ENCODE measurements at places on chromosomes 2 and 18. TPM values are rescaled to one million over a fixed set of nuclear protein-coding genes. Genes with fewer than 3 reads are reported as not detected.

HOXD1 gene
- total RNA-seq, result 15.4 TPM

EVA1A gene
- 66.7 TPM for total RNA-seq

ANKRD30BL gene
- not detected for total RNA-seq

ABCG8 gene
- not detected for total RNA-seq

LCT gene
- under 0.01 TPM for total RNA-seq

DNAJC10 gene
- total RNA-seq, result 132 TPM

PLCD4 gene
- 4.7 TPM for total RNA-seq

RAD51AP2 gene
- not detected for total RNA-seq

HOXD13 gene
- total RNA-seq, result under 0.01 TPM

TTN gene
- 1.8 TPM for total RNA-seq

SRBD1 gene
- 27.5 TPM for total RNA-seq

IL1RL1 gene
- total RNA-seq, result 0.17 TPM

RESP18 gene
- total RNA-seq, result not detected

TTC27 gene
- total RNA-seq, result 21.6 TPM

HOXD11 gene
- total RNA-seq, result not detected

CD28 gene
- total RNA-seq, result 0.05 TPM

SDC1 gene
- total RNA-seq, result 1.4 TPM

ALK gene
- total RNA-seq, result not detected

MOGAT1 gene
- total RNA-seq, result not detected

MC2R gene
- total RNA-seq, result not detected

CPO gene
- total RNA-seq, result not detected

TMEFF2 gene
- 0.05 TPM for total RNA-seq

CXCR4 gene
- total RNA-seq, result 57.4 TPM

OSBPL6 gene
- 5.3 TPM for total RNA-seq

IL1A gene
- under 0.01 TPM for total RNA-seq

PAPOLG gene
- 19.1 TPM for total RNA-seq

TRIP12 gene
- 238 TPM for total RNA-seq

IGFBP5 gene
- total RNA-seq, result 6.1 TPM

CACNB4 gene
- 0.17 TPM for total RNA-seq

TRIM43B gene
- total RNA-seq, result not detected

ELOA2 gene
- not detected for total RNA-seq

TMEM247 gene
- total RNA-seq, result not detected

CAPN14 gene
- 0.05 TPM for total RNA-seq

MYOM1 gene
- total RNA-seq, result 2.2 TPM

SERPINB10 gene
- total RNA-seq, result not detected

ECEL1 gene
- not detected for total RNA-seq

MLPH gene
- total RNA-seq, result 1.0 TPM

TEKT4 gene
- not detected for total RNA-seq

THSD7B gene
- total RNA-seq, result under 0.01 TPM

TTR gene
- total RNA-seq, result not detected

VIT gene
- 0.65 TPM for total RNA-seq

SOS1 gene
- total RNA-seq, result 24.9 TPM

STPG4 gene
- not detected for total RNA-seq

SRD5A2 gene
- not detected for total RNA-seq

DNPEP gene
- total RNA-seq, result 67.7 TPM

TUBB8B gene
- 0.14 TPM for total RNA-seq

OSGEPL1 gene
- 5.9 TPM for total RNA-seq

FASTKD2 gene
- 51.3 TPM for total RNA-seq

NPHP1 gene
- total RNA-seq, result 2.9 TPM

SULT1C2 gene
- total RNA-seq, result 0.05 TPM

SP100 gene
- 96.4 TPM for total RNA-seq

CD8B gene
- total RNA-seq, result not detected

ERMN gene
- not detected for total RNA-seq

SNED1 gene
- total RNA-seq, result 23.4 TPM

ALLC gene
- not detected for total RNA-seq

C18orf54 gene
- total RNA-seq, result 9.4 TPM

MRPS5 gene
- total RNA-seq, result 62.7 TPM

UBXN2A gene
- total RNA-seq, result 13.1 TPM

B4GALT6 gene
- total RNA-seq, result 3.4 TPM
